ENCODE measurements at places on chromosomes 12 and 14. TPM values are rescaled to one million over a fixed set of nuclear protein-coding genes. Genes with fewer than 3 reads are reported as not detected.

Gene KRT75
- total RNA-seq = not detected

DNA sequence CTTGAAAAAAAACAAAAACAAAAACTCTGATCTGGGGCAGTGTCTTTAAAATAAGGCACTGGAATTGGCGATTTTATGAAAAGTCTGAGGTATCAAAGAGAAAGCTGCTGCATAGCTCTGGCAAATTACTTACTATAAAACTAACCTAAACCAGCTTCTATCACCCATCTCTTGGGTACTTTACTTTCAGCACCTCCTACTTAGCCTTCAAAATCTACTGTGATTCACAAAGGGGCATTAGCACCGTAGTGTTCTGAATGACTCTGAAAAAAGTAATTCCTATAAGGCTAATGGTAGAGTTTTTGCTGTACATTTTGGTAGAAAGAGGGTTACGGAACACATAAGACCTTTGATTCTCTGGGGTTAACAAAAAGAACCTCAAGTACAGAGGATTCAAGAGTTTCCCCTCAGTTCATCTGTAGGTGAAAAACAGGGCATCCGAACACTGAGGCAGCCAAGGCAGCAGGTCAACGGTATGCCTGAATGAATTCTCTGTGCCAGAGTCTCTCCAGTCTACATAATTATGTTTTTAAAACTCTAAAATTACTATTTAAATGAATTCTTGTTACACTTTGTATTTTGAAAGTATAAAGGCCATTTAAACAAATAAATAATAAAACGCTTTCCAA, 101.5 kb downstream of the ELK3 start:
- DNase-seq = no peak

- DNase-seq = no peak
These were observed 52.8 kb downstream of the KCNK13 start for GRCh38 chr14:90114554-90114953.

DNA sequence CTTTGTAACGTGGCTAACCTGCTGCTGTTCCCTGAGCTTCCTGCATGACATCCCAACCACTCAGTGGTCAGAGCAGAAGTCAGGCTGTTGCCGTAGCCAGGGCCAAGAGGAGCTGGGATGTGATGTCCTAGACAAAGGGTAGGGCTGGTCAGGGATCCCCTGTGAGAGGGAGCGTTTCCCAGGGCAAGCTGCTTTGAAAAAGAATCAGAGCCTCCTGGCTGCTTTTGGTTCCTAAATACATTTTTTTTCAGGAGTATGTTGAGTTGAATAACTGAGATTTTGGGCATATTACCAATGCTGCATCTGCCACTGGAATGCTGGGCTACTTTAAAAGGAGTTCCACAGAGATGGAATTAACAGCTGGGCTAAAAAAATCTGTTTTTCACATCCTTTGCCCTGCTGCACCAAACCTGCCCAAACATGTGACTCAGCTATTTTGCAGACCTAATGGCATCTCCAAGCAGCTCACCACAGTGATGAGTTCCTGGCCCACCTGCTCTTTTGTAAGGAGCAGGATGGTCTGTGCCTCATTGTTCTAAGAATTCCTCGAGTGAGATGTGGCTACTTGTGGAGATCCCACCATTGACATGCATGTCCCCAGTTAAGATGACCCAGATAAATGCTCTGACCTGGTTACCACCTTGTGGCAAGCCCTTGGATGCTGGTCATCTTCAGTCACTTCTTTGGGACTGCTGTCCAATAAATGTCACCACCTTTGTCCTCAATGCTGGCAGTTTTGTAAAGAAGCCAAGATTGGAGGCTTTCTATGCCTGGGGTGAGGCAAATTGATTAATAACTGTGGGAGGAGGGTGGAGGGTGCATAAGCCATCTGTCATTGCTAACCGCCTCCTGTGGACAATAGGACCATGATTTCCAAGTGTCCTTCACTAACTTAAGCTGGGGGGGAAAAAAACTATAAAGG, 24.1 kb downstream of the ANKRD13A start:
- DNase-seq = no peak

- no peak for DNase-seq
These were observed 60.1 kb upstream of the CNTN1 start for GRCh38 chr12:40632171-40632570.

Gene TIGAR
- 11.8 TPM for total RNA-seq

Gene EIF2B2
- total RNA-seq = 44.5 TPM

DNA sequence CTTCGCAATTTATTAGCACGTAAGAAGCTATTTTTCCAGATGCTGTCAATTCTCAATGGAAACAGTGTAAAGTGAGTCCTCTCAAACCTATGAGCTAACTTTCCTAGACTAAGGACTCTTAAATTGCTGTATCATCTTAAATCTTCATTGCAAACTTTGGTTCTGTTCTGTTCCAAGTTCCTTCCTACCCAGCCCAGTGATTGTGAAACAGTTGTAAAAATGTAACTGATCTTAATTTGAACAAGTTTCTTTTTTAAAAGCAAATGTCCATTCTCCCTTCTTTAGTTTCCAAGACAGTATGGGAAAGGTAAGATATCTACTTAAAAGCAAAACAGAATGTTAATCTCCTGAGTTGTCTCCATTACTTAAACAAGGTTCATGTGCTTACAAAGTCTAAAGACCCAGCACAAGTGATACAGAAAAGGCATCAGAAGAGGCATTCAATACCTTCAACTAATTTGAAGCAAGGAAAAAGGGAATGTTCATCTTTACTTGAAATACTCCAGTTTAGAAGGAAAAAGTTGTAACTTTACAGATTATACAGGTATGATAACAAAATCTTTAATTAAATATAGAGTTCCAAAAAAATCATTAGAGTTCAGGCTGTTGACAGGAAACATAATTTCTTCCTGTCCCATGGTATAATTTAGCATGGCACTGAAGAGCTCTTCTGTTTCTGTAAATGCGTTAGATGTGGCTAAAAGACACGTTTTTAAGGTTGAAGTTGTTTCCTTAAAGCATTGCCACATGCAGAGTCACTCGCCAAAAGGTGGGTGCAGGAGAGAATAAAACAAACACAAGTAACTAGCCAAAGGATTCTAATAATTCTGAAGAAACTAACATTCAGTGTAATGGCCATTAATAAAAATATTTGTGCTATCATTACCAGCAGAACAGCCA, 101.5 kb upstream of the USP15 start:
- DNase-seq = no peak

DNA sequence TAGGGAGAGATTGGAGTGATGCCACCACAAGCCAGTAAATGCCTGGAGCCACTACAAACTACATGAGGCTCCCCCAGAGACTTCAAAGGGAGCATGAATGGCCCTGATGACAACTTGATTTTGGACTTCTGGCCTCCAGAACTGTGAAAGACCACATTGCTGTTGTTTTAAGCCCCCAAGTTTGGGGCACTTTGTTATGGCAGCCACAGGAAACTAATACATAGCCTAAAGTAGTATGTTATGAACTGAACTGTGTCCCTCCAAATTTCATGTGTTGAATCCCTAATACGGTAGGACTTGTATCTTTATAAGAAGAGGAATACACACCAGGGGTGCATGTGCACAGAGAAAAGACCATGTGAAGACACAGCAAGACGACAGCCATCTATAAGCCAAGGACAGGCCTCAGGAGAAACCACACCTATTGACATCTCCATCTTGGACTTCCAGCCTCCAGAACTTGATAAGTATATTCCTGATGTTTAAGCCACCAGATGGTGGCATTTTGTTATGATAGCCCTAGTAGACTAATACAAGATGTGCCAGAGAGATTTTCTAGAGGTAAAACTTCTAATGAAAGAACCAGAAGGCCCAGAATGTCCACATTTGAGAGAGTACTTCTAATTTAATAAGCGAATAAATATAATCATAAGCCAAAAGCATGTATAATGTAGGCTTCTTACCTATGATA, 127.1 kb upstream of the BMP4 start:
- no peak for DNase-seq

DNA sequence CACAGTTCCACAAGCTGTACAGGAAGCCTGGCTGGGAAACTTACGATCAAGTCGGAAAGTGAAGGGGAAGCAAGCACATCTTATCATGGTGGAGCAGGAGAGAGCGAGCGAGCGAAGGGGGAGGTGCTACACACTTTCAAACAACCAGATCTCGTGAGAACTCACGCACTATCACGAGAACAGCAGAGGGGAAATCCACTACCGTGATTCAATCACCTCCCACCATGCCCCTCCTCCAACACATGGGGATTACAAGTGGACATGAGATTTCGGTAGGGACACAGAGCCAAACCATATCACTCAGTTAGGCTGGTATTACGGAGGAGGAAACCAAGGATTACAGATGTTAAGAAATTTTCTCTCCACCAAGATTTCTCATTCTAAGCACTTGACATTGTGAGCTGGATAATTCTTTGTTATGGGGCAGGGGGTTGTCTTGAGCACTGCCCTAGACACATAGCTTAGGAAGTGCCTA, 262.0 kb upstream of the G2E3 start:
- no peak for DNase-seq

GRCh38 chr12:30000401-30000800, 216.7 kb upstream of the TMTC1 start:
- no peak for DNase-seq

- DNase-seq = peak; percentile 46
These were observed 7.9 kb upstream of the GPR132 start for GRCh38 chr14:105072892-105073719.

DNA sequence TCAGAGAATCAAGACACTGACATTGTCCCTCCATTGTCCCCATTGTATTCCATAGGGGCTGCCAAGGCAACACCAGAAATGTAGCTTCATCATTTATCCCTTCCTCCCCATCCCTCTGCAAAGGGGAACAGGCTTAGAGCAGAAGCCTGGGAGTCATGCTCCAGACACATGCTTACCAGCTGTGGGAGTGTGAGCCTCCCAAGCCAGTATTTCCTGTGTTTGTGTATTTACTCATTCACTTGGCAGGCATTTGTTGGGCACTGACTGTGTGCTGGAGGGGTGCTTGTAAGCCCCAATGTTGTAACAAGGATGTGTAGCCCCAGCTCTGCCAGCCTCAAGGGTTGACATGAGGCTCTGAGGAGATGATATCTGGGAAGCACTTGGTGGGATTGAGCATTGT, 46.0 kb upstream of the TCL1A start:
- no peak for DNase-seq

DNA sequence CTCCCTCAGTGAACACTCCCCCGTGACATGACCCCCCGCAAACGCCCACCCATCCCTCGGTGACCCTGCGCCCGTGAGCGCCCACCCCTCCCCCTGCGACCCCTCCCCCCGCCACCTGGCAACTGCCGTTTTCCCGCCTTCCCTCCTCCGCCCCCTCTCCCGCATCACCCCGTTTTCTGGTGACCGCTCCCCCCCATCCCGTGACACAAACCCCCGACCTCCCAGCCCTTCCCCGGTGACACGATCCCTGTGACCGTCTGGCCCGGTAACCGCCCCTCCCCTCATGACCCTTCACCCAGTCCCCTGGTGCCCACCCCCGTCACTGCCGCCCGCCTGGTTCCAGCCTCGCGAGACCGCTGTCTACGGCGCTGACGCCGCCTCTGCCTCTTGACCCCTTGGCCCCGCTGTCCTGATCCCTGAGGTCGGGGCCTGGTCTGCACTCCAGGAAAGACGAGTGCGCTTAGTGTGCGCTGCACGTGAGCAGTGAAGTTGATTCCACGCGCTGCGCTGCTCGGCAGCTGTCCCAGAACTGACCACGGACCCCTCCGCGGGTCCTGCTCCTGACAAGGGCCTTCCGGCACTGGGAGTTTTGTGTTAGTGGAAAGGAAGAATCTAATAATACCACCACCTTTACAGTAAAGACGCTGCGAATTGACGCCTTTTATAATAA, 59.4 kb downstream of the DDX51 start:
- DNase-seq = peak; percentile 86
